ENCODE measurements at places on chromosomes 12 and 14.
A peak's percentile ranks its signal among the peaks of the same experiment; 100 is the strongest.

- DNase-seq = peak; percentile 89
Measured at GRCh38 chr14:32254952-32255679, 52.0 kb upstream of the RNU6-8 start.

DNA sequence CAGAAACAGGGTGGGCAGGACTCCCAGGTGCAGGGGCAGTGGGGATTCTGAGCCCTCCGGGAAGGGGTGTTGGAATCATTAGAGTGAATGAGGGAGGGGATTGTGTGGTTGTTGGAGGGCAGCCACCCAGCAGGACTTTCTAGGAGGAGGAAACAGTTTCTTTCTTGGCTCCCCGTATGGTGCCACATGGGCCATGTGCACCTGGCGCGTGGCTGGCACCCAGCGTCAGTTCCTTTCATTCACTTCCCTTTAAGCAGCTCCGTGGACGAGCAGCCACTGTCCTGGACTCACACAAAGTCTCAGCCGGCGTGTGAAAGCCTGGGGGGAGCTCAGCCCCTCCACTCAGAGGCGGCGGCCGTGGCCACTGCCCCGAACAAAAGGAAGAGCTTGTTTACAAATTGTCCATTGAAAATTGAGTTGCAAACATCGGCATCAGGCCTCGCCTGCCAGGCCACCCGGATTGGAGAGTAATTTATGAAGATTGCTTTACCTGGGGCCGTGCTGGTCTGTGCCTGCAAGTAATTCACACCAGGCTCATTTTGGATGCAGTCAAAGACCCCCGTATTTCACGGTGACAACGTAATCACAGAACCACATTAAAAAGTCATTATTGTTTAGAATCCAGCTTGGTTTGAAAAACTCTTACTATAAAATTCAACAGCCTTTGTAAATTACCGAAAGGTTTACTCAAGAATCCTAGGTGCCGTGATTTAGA is 101.7 kb upstream of the C14orf180 start:
- DNase-seq = no peak

GRCh38 chr12:106251631-106252455 is 4.0 kb upstream of the CKAP4 start:
- DNase-seq = no peak

- DNase-seq = no peak
Measured at GRCh38 chr12:124774054-124774461, 89.6 kb downstream of the SCARB1 start.

DNA sequence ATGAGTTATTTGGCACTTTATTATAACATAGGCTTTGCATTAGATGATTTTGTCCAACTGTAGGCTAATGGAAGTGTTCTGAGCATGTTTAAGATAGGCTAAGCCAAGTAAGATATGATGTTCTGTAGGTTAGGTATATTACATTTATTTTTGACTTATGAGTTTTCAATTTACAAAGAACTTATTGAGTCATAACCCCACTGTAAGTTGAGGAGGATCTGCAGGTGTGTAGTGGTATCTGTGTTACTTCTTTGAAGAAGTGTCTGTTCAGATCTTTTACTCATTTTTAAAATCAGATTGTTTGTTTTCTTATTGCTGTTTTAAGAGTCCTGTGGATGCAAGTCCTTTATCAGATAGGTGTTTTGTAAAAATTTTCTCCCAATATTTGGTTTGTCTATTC is 329.2 kb downstream of the RAD51B start:
- DNase-seq = no peak

DNA sequence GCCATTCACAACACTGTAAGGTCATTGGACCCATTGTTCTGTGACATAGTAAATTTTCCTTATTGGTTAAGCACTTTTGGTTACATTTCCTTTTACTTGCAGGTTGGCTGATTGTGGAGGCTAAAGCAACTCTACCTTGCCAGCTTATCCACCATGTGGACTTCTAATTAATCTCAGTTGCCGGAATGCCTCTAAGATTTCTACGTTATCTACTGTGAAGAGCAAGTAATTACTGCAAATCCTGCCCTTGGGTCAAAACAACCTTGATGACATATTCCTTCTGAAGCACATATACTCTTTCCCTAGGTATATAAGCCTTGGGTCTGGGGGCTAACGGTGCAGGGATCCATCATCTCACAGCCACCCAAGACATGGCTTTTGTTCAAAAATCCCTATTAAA is 19.5 kb upstream of the MORN3 start:
- no peak for DNase-seq

- no peak for DNase-seq
Measured at GRCh38 chr14:31902002-31902401, 175.1 kb upstream of the ARHGAP5 start.

DNA sequence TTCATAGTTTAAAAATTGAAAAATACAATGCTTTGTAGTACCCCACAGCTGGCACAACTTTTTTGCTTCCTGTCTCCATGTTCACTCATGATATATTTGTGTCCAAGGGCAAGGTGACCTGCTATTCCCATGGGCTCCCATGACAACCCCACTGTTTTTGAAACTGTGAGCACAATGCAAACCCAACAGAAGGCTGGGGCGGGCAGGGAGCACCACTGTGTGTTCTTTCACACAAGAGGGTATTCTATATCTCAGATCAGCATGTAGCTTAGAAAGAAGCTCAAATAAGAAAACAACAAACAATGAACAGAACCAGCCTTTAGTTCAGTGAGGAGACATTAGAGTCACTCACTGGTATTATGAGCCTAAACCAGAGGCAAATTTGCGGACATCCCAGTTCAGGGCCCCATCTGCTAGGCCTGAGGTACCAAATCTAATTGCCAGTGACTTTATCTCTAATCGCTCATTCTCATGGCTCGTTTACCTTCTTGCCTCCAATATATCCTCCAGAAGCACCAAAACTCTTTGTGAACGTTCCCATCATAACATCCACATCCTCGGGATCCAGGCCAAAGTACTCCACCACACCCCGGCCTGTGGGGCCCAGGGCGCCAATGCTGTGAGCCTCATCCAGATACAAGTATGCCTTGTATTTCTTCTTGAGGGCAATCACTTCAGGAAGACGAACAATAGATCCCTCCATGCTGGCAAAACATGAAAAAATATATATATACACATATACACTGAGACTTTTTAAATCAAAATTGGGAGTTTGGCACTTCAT is 56.4 kb upstream of the ISM2 start:
- DNase-seq = no peak

DNA sequence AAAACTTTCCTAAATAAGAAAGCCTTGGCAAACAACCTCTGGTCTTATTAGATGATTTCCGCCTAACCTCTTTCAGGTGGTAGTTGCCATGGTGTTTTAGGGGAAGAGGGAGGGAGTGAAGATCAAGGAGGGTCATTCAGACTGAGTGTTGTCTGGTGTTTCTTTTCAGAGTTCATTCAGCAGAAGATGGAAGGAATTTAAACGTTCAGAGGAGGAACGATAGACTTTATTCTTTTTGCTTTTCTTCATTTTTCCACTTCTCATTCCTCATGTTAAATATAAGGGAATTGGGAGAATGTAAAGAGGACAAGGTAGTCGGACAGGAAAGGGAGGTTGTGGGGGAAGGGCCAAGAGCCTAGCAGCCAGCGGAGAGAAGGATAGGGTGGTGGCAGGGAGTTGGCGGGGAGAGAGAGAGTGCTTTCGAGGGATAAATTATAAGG is 17.4 kb upstream of the SALL2 start:
- no peak for DNase-seq

- no peak for DNase-seq
Measured at GRCh38 chr14:36198378-36198777, 21.9 kb upstream of the PTCSC3 start.

DNA sequence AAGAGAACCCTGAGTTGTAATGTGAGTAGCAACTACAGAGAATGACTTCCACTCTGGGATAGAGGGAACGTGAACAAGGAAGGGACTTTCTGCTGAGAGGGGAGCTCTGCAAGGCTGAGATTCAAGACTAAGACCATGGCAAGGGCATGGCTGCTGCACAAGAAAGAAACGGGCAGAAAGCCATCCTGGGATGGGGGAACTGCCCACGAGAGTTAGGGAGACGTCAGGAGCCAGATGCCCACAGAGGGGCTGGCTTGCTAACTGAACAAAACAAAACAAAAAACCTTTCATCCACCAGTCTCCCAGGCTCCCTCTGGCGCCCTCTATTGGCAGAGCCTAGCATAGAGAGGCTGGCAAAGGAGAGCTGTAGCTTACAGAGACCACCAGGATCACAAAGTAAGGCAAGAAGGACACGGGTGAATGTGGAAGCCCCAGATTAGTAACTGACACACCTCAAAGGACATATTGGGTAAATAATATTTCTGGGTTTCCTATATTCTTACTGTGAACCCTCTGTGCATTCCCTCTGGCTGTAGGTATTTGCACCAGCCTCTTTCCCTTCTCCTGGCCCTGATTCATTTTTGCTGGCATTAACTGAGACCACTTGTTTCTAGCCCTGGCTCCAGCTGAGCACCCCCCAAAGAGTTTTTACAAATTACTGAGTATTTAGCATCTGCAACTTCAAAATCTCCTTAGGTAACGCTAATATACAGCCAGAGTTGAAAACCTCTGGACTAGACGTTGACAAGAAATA is 338.3 kb downstream of the EMP1 start:
- peak; percentile 60 for DNase-seq

- peak; percentile 79 for DNase-seq
Measured at GRCh38 chr14:68899033-68899603, 80.0 kb downstream of the ACTN1 start.

GRCh38 chr12:68636268-68636667 is 25.6 kb downstream of the RAP1B start:
- no peak for DNase-seq

DNA sequence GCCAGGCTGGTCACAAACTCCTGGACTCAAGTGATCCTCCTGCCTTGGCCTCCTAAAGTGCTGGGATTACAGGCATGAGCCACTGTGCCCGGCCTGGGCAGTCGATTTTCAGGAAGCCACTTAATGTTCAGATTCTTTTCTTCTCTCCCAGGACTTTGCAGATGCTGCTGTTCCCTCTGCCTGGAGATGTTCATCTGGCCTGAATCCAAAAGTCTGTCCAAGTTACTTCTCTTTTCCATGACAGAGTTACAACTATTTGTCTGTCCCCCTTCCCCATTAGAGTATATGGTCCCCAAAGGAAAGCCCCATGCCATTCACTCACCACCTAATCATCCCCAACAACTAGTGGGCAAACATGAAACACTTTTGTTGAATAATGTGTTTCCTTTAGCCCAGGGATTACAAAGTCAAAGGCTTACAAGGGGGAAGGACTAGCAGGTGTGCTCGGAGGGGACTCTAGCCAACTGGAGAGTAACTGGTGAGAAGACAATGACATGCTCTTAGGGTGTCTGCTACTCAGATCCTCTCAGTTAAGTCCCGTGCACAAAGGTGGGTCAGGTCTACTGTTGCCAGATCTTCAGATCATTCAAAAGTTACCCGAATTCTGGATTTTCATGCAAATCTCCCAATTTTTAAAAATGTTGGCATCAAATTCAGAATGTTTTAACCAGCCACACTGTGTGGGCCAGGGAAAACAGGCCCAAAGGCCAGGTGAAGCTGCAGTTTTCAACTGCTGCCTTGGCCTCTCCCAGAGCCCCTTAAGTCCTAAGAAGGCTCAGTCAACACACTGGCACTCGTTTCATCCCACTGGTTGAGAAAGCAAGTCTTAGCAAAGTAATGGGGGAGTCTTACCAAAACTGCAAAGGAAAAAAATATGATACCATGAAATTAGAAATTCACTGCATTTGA is 29.6 kb downstream of the NUDT4 start:
- no peak for DNase-seq

DNA sequence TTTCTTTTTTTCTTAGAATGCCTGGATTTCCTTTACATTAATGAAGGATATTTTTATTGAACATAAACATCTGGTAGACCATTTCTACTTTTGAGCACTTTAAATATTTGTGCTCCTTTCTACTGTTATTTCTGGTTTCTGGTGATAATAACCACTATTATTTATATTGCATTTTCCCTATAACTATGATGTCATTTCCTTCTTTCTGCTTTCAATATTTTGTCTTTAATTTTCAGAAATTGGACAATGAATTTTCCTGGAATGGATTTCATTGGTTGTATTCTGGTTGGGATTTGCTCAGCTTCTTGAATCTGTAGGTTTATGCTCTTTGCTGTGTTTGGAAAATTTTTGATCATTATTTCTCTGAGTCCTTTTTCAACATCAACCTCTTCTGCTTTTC is 5.2 kb upstream of the PRH1 start:
- DNase-seq = no peak

DNA sequence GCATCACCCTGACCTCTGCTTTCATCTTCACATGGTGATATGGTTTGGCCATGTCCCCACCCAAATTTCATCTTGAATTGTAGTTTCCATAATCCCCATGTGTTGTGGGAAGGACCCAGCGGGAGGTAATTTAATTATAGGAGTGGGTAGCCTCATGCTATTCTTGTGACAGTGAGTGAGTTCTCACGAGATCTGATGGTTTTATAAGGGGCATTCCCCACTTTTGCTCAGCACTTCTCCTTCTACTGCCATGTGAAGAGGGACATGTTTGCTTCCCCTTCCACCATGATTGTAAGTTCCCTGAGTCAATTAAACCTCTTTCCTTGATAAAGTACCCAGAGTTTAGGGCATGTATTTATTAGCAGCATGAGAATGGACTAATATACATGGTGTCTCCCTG is 38.2 kb downstream of the TMBIM6 start:
- no peak for DNase-seq

DNA sequence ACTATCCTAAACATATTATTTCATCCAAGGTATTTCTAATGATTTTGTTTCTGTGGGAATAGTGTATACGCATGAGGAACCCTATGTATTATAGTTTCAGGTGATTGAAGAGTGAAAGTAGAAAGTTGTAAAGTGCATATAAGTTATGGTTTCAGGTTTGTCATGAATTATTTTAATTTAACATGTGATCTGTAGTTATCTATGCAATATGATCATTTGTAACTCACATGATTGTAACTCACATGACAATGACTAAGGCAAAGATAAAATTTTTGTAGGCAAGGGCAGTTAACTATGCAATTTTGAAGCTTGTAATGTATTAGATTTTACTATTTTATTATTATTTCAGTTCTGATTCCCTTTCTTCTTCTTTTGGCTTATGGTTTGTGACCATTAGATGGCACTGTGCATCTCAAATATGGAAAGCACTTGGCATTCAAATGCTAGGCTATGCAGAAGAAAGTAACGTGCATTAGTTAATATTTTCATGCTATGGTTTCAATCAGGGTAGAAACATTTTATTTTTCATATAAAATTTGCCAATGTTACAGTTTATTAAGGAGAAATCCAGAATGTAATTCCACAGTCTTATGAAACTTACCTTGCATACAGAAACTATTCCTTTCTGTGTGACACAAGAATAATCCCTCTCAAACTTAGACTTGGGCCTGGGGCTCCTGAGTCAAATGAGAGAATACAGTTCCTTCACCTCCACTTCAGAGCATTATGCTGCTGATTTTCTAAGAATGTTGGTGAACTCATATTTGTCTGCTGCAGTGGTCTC is 15.8 kb upstream of the TMEM30B start:
- DNase-seq = no peak

DNA sequence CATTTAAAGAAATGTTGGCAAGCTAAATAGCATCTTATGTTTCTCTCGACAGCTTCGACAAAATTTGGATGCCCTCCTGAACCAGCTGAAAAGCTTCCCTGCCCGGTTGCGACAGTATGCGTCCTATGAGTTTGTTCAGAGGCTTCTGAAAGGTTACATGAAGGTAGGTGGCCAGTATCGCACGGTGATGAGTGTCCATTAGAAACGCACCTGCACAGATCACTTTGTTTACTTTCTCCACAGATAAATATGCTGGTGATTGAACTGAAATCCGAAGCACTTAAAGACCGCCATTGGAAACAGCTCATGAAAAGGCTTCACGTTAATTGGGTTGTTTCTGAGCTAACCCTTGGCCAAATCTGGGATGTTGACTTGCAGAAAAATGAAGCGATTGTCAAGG is 36.5 kb downstream of the DYNC1H1 start:
- no peak for DNase-seq

Measured in osteoblast (primary cell).